ENCODE measurements at places on chromosomes 7 and 10.

- DNase-seq, result no peak
Measured at GRCh38 chr7:44647981-44648714, 41.7 kb downstream of the OGDH start.

DNA sequence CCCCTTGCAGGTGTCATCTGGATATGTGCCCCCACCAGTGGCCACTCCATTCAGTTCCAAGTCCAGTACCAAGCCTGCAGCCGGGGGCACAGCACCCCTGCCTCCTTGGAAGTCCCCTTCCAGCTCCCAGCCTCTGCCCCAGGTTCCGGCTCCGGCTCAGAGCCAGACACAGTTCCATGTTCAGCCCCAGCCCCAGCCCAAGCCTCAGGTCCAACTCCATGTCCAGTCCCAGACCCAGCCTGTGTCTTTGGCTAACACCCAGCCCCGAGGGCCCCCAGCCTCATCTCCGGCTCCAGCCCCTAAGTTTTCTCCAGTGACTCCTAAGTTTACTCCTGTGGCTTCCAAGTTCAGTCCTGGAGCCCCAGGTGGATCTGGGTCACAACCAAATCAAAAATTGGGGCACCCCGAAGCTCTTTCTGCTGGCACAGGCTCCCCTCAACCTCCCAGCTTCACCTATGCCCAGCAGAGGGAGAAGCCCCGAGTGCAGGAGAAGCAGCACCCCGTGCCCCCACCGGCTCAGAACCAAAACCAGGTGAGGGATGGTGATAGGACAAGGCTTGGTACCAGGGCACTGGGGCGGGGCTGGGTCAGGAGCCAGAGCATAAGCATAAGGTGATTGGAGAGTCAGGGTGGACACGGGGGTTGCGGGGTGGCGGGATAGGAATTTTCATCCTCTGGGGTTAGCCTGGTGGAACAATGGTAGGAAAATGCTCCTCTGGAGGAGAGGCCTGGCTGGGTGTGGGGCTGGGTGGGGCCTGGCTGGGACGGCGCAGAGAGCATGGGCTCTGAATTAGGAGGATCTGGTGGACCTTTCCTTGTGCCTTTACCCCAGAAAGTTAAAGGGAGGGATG lies 1.9 kb downstream of the ZYX start:
- DNase-seq, result no peak

GRCh38 chr10:27391916-27392315 lies 112.2 kb upstream of the RAB18 start:
- no peak for DNase-seq

- DNase-seq, result no peak
Measured at GRCh38 chr10:125206623-125207022, 46.3 kb upstream of the CTBP2 start.

GRCh38 chr7:132575982-132576720 lies at the start of gene PLXNA4:
Gene PLXNA4 (minus strand): TSS chr7:132576470. CDS start chr7:132508693, 67,777 bp downstream.
- no peak for DNase-seq

DNA sequence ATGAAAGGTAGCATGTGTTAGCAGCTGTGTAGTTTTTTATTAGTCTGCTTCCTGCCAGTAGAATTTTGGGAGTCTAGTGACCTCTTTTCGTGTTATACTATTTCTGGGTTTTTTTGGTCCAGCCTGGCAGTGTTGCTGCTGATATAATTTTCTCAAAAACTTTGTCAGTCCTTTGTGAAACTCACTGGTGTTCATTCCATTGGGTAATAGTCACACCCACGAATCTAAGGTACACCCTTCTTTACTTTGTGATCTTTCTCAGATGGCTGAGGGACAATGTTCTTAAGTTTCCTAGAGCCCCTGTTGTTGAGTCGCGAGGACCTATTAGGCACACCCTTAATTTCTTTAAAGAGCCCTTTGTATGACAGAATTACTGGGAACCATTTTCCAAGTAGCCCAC lies 52.3 kb downstream of the TPST1 start:
- no peak for DNase-seq

DNA sequence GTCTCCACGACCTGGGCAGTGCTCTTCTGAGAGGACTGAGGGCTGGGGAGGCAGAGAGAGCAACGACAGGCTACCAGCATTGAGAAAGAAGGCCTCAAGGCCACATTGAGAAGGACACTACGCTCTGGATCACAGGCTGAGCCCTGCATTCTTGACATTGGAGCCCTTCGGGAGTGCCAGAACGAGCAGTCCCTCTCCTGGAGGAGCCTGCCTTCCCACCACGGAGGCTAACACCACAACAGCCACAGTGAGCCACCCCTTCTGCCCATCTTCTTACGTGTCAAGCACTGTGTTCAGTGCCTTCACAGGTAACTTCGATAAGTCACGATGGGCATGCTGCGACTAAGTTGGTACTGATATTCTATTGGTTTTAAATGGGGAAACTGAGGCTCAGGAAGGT lies 267.8 kb downstream of the RPS24 start:
- no peak for DNase-seq

DNA sequence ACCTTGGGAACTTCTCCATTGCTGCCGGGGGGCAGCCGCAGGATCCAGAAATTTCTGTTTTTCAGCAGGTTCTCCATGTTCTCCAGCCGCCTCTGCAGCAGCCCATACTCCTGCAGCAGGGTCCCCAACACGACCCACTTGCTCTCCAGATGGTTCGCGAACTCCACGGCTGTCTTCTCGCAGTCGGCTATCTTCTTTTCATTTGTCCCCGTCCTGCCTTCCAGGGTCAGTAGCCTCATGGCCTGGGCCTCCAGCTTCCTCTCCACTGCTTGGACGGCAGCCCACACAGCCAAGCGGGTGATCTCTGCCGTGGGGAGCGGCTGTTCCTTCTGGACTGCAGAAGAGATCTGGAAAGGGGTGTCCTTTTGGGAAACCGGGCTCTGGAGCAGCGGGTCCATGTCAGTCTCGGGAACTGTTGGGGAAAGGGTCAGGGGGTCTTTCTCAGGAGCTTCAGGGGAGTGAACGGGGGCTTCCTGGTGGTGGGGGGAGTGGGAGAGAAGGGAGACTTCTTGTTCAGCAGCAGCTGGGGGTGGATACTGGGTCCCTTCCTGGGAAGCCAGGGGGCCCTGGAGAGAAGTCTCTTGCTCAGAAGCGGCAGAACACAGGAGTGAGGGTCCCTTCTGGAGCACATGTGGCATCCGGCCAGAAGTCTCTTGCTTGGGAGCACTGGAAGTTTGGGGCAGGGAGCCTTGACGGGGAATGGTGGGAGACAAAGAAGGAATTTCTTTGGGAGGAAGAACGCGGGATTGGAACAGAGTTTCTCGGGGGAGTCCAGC lies 5.5 kb downstream of the ZNF777 start:
- no peak for DNase-seq

- no peak for DNase-seq
Measured at GRCh38 chr10:71604324-71605018, 115.1 kb downstream of the C10orf105 start.

DNA sequence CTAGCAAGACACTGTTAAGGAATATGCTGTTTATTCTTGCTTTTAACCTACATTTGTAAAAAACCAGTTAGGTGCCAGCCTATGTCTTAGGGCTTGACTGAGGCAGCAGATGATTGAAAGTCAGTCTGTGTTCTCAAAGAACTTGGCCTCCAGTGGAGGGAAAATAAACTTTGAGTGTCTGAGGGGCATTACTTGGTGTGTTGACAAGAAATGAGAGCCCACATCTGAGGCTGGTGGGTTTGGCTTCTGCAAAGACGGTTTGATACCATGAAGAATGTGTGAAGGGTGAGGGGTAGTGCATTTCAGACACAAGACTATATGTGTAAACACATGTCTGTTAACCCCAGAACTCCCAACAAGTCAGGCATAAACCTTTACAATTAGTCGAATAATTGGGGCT lies 28.5 kb downstream of the CCSER2 start:
- DNase-seq, result no peak

- DNase-seq, result peak; percentile 59
Measured at GRCh38 chr7:149126662-149127266, 640 bp upstream of the ZNF425 start.

- no peak for DNase-seq
Measured at GRCh38 chr10:42989481-42989921, 87.4 kb upstream of the RET start.

GRCh38 chr7:142301923-142302550 lies 44.2 kb upstream of the PRSS58 start:
- no peak for DNase-seq

DNA sequence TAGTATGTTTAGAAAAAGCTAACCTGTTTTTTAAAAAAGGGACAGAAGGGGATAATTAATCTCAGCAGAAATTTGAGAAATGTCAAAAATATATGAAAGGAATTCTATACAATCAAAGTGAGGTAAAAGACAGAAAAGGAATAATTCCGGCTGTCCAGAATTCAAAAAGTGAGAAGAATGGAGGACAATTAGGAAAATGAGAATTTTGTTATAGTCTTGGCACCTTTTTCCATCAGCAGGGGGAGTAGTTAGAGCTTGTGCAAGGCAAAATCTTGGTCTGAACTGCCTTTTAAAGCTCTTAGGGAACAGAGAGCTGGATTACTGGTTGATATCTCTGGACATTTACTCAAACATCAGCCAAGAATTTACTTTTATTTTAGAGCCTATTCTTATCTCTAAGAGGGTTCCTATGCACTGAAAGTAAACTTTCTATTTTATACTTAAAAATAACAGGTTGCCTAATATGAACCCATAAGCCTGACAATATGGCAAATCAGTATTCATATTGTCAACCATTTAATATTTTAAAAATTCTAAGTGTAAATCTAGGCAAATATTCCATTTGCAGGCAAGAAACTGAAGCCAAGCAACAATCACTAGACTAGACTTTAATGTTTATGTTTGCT lies 185.6 kb downstream of the ANK3 start:
- no peak for DNase-seq

DNA sequence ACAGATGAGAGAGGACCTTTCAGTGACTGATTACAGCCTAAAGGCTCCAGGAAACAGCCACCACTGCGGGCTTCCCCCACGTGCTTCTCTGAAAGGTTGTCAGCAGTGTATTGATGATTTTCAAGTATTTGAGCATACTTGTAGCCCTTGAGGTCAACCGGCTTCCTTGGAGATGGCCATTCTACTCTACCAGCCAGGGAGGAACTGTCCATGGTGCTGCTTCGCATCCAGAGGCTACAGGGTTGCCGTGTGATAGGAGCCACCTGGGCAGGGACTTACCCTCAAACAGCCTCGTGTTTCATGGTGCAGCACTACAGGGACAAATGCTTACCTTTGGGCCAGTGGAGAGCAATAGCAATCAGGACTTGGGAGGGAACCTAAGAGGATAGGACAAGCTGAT lies 179.5 kb downstream of the DPP6 start:
- DNase-seq, result no peak

DNA sequence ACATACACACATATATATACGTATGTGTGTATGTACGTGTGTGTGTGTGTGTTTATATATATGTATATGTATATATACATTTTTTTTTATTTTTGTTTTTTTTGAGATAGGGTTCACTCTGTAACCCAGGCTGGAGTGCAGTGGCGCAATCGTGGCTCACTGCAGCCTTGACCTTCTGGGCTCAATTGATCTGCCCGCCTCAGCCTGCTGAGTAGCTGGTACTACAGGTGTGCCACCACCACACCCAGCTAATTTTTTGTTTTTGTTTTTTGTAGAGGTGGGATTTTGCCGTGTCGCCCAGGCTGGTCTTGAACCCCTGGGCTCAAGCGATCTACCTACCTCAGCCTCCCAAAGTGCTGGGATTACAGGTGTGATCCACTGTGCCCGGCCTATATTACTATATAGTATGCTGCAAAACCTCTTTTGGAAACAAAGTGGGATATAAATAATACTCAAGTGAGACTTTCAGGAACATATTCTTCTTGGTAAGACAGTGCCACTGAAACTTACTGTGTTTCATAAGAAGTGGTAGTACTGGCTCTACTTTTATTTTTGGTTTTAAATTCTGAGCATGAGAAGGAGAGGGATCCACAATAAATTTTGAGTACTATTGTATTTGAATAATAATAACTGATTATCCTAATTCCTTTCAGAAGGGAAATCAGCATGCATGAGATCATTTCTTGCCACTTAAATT lies 51.0 kb downstream of the MLLT10 start:
- DNase-seq, result no peak

DNA sequence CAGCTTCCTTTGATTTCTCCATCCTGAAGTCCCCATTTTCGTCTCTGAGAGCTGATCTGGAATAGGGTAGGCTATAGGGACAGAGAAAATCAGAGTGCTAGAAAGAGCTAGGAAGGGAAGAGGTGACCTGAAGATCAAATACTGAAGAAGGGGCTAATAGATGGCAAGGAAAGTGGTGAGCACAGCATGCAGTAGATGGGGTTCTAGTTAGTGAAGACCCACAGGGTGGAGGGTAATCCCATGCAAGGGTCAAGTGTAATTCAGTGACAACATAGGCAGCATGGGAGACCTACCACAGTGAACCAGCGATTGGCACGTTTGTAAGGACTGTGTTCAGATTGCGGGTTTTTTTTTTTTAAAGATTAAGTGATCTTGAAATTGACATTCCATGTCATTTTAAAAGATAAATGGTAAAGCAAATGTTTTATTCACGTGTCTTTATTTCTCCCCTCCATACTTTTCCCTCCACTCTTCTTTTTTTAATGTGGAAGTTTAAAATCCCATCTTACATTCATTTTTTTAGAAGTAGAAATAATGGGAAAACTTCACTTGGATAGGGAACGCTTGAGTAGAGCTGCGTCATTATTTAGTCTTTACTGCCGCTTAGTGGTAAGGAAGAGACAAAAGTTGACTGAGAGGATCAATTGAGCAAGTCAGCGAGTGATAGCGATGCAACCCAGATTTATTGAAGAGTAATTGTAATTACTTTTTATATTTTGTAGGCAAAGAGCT lies 21.0 kb upstream of the ABI1 start:
- DNase-seq, result peak; percentile 12

DNA sequence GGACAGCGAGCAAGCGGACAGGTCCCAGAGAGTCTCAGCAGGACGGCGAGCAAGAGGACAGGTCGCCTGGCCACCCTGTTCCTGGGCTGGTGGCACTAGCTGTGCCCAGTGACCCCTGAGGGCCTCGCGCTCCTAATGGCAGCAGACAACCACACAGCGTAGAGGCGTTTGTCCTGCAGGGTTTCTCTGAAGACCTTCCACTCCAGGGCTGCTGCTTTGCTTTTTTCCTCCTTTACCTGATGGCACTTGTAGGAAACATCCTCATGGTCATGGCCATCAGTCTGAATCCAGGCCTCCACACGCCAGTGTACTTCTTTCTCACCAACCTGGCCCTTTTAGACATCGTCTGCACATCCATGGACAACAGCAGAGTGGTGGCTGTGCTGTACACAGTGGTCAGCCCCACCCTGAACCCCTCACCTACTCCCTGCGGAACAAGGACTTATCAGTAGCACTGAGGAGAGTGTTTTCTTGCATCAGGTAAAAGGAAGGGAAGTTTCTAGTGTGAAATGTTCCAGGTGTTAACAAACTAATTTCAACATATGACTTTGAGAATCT lies 27.4 kb downstream of the SCART1 start:
- DNase-seq, result no peak

Data from stimulated activated CD4-positive, alpha-beta T cell treated with anti-CD3 and anti-CD28 coated beads, Interleukin-4, amount 100 ng/mL, for 24 hours (primary cell).